ENCODE measurements at places on chromosomes 11 and 22.

DNA sequence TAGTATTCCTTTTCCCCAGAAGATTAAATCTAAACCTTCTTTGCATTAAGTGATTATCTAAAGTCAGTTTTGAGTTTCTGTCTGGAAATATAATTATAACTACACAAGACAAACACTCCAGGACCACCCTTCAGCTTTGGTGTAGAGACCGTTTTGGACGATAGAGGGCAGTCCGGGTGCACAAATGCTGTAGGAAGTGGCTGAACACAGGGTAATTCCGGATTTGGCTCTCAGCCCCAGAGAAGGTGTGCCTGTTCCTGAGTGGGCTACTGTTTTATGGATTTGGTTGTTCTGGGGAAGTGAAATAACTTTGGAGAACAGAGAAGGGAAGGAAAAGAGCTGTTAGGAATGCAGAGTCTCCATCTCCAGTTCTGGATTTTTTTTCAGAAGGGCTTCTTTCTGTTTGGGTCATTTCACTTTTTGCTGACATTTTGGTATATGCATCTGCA, 14.8 kb downstream of the EXT2 start:
- DNase-seq, result peak; percentile 19

DNA sequence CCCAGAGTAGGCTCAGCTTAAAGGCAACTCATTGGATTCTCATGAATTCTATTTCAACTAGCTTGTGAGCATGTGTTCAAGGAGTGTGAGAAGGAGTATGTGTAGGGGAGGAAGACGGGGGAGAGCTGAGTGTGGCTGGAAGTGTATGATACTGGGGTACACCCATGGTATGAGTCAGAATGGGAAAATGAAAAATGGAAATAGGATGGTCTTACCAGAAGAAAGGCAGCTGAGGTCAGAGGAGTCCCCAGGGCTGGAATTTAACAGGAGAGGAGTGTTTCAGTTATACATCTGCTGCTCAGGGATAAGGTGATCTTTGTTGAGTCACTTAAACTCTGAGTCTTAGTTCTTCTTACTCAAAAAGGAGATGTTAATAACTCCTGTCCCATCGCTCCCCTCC, 6.7 kb upstream of the ADAMTS15 start:
- no peak for DNase-seq

DNA sequence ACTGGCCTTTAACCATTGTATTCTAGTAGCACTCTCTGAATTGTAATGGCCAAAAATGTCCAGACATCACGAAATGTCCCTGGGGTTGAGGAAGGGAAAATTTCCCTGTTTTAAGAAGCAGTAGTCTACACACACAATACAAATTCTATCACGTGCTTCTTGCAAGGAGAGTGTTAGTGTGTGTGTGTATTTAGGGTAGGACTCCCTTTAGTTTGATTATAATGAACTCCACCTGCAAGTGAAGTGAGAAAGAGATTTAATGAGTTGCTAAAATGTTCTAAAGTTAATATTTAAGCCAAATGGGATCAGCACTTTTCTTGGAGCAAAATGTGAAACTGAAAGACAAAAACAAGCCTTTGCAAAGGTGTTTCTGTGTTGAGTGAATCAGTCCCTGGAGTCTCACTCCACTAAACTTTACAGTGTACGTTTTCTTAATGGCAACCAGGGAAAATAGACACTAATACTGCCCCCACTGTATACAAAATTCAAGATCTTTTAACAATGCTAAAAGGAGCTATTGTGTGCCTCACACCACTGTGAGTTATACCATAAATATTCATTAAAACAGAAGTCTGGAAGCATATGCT, 590.3 kb upstream of the TENM4 start:
- no peak for DNase-seq

DNA sequence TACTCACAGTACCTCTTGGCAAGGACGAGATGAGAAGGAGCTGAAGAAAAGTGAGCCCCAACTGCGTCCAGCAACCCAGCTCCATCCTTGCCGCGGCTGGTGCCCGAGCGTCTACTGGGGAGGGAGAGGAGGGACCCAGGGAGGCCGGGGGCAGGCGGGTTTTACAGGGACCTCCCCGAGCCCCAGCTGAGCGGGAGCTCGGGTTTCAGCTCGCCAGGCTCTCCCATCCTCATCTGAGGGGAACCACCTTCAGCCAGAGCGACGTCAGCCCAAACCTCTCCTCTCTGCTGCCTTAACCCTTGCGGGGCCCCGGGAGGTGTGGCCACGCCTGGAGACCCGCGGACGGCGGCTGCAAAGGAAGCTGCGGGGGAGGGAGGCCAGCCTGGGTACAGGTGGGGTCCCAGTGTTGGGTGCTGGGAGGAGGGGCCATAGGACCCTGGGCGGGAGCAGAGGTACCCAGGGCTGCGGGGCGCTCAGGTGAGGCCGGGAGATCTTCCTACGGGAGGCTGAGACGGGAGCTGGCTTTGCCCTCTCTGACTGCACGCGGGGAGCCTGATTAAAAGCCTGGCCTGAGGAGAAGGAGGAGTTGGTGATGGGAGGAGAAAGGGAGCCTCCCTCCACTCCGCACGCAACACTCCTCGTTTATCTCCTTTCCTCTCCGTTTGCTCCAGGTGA, at the start of gene PAMR1:
TSS of gene PAMR1 (minus strand) at position 116 of the 675 bp plus-strand sequence. CDS start at position 85, 31 bp downstream.
- DNase-seq, result no peak

GRCh38 chr22:34814260-34815025, 251.5 kb upstream of the ISX start:
- no peak for DNase-seq

DNA sequence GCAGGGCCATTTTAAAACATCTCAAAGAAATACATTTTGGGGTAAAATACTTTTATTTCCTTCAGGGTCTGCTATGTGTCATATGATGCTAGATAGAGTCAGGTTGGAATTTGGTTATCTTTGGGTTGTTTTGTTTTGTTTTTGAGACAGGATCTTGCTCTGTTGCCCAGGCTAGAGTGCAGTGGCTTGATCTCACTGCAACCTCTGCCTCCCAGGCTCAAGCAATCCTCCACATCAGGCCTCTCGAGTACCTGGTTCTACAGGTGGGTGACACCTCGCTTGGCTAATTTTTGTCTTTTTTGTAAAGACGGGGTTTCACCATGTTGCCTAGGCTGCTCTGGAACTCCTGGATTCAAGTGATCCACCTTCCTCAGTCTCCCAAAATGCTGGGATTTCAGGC, 17.3 kb downstream of the DENND5A start:
- DNase-seq, result no peak

DNA sequence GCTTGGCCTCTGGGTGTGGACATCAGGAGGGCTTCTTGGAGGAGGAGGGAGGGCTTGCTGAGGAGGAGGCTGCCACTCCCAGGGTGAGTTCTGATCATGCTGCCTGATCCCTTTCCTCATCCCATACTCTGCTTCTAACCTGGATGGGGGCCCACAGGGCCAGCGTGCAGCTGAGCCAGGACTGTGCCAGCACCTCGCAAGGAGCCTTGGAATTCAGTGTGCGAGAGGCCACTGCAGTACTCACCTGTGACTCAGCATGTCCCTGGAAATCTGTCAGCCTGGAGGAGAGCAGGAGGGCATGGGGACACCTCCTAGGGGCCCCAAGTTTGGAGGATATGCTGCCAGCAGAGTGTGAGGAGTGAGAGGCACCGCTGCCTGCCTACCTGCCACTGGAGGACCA, 4.2 kb upstream of the GAB4 start:
- no peak for DNase-seq

GRCh38 chr22:30883586-30884145, 84.9 kb downstream of the MORC2 start:
- no peak for DNase-seq

- no peak for DNase-seq
These were observed 1.7 kb downstream of the FCHSD2 start for GRCh38 chr11:73140213-73141030.

GRCh38 chr11:2958251-2958650, 29.0 kb upstream of the PHLDA2 start:
- DNase-seq, result no peak

DNA sequence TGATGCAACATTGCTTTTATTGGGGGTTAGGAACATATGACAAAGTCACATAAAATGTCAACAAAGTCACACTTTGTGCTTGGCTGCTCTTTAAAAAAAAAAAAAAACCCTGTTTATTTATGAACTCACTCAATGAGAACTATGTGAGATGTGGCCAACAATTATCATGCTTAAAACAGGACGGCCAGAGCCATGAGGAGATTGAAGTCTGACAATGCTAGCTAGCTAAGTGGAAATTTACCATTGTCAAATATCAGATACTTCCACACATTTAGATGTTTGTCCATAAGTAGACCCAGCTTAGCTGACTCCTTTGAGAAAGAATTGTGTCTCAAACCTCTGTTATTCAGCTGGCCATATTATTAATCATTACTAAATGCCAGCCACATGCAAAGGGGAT, 26.9 kb downstream of the BLID start:
- no peak for DNase-seq

DNA sequence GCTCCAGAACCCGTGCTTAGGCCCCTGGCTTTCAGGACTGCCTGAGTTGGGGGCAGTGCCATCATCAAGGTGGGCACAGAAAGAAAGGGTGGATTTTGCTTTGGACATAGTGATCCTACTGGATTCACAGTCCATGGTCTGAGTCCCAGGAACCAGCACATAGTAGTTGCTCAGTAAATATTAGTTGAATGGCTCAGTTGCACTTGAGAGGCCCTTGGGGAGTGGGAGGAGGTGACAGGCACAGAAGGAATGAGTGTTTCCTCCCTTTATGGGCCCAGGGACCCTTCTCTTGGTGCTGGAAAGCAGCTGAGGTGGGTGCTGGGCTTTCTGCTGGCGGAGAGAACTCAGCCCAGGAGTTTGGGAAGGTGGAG, 16.6 kb downstream of the ARHGEF17 start:
- DNase-seq, result no peak

GRCh38 chr11:19970944-19971343, 189.3 kb downstream of the DBX1 start:
- no peak for DNase-seq

- no peak for DNase-seq
These were observed 308.7 kb downstream of the DDX10 start for GRCh38 chr11:108973402-108974162.

GRCh38 chr11:78248903-78249302, 60.2 kb downstream of the USP35 start:
- DNase-seq, result no peak

- DNase-seq, result no peak
These were observed 66.9 kb upstream of the RRM1 start for GRCh38 chr11:4027746-4028145.

- DNase-seq, result peak; percentile 12
These were observed 53.4 kb downstream of the CD44 start for GRCh38 chr11:35192347-35192746.

DNA sequence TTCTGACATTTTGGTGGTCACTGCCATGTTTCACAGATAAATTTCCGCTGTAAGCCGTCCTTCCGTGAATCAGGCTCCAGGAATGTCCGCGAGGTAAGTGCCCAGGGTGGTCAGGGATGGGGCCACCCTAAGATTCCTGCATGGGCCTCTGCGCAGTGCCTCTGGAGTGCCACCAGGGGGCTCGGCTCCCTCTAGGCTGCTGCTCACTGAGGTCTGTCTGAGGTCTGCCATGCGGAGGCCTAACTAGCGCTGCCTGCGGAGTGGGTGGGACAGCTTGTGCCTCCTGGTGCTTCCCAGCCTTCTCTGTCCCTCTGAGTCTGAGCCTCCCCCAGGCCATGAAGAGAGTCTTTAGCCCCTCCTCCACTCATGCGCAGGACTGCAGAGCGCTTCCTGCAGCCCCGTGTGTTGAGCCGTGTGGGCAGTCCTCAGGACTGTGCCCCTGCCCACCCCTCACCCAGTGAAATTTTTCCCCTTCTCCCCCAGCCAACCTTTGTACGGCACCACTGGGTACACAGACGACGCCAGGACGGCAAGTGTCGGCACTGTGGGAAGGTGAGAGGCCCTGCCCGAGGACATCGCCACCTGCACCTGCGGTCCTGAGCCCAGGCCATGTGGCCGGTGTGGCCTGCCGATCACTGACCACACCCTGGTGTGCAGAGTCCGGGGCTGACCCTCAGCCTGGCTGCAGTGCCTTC, 11.9 kb upstream of the MDK start:
- DNase-seq, result no peak

DNA sequence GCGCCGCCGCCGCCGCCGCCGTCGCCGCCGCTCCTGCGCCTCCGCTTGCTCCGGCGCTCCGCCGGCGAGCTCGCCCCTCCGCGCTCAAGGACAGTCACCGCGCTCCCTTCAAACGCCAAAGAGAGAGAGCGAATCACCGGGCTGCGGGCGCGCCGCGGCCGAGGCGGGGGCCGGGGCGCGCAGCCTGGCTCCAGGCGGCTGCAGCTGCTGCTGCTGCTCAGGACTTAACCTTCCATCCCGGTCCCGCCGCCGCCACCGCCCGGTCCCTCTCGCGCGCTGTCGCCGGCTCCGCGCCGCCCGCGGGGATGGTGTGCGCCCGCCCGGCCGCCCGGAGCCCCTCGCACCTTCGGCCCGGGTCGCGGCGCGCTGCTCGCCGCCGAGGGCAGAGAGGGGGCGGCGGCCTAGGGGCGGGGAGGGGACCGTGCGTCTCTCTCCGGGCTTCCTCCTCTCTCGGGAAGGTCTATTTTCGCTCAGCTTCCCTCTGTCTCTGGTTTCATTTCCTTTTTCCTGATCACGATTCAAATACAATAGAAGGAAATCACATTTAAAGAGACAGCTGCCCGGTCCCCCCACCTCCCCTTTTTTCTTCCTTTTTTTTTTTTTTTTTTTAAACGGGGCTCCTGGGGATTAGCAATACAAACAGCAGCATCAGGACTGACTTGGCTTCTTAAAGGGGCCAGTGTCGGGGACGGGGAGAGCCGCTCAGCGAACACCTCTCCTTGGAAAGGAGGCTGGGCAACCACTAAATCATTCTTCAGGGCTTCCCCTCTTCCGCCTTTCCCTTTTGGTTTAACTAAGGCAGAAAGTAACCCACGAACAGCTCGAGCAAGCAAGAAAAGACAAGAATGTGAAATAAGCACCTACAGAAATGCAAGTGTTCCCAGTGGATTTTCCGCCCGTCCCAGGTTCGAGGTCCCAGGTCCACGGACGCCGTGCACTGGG, 22.1 kb downstream of the LMO2 start:
- no peak for DNase-seq

DNA sequence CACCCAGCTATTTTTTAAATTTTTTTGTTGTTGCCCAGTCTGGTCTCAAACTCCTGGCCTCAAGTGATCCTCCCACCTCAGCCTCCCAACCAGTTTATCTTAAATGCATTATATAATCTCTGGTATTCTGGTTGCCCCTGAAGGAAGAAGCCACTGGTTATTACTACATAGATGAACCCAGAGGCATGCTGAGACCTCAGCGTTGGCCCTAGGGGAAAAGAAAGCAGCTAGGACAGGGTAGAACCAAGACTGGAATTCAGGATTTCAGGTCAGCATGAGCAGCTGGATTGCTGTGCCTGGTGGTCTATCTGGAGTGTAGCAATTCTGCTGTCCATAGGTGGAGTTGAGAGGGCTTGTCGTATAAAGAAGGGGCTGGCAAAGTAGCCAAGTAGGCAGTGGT, 67.2 kb downstream of the PARVA start:
- no peak for DNase-seq

- DNase-seq, result no peak
These were observed 524.0 kb upstream of the KIRREL3 start for GRCh38 chr11:127524618-127525017.

GRCh38 chr11:102495161-102496042, 35.1 kb downstream of the MMP7 start:
- peak; percentile 69 for DNase-seq

- DNase-seq, result no peak
These were observed 152.8 kb upstream of the NTM start for GRCh38 chr11:131217313-131218310.
